Epithelial cell of prostate (primary cell): ENCODE measurements at places on chromosomes 4 and X.

GRCh38 chrX:132292793-132293192 is 73.5 kb upstream of the RAP2C start:
- DNase-seq: no peak

DNA sequence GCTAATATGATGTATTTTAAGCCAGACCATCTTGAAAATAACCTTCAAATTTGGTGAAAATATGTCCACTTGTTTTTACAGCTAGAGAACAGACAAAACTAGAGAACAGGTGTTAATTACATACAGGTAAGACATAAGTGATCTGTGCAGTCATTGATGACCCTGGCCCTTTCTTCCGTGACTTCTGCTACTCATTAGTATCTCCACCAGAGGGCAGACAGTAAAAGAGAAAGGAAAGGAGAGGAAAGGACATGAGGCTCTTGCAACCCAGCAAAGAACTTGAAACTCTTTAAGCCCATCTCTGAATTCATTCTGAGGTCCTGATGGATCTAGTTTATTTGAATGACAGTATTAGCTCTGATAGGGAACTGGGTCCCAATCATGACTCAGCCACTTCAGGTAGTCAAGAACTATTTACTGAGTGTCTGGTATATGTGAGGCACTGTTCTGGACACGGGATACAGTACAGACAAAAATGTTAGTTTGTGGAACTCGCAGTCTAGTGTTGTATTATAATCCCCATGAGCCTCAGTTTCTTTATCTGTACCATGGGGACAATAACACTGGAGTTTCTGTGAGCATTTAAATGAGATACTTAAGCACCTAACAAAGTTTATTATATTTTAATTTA is 121.0 kb upstream of the TEX13D start:
- DNase-seq: no peak

- DNase-seq: no peak
These were observed 184.5 kb downstream of the GRIA2 start for GRCh38 chr4:157405070-157405469.

DNA sequence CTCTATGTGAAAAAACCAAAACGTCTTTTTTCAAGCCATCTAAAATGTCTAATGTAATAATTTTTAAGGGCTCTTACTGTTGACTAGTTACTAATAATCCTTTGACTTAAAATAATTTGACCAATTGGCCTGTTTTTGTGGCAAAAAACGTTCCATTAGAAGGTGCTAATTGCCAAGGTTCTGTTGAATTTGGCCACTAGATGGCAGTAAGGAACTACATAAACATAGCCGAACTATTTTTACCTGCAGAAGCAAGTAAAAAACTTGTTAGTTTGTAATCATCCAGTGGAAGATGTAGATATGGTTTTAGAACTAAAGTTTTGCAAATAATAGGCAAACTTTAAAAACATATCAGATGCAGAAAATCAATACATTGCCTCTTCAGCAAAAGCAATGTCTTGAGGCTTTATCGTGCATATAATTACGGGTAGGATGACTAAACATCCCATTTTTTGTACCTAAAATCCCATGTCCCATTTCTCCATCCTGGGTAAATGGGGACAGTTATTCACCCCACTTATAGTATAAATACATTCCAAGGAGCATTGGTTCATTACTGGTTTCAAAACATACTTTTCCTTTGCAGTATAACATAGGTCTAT is 57.6 kb downstream of the PROM1 start:
- DNase-seq: no peak

DNA sequence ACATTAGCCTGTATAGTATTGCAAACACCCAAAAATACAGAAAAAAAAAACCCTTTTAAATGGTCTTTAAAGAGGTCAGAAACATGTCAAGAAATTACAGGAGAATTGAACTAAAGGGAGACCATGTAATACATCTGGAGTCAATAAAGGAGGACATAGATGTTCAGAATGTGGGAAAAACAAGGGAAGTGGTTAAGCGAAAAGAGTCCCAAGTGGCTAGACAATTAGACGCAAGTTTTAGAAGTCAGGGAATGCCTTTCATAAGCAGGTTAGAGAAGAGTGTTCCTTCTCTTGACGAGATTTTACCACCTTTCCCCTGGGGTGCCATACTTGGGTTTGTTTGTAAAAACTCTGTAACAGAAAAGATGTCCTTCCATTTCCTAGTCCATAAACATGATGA is 7.8 kb downstream of the LNX1 start:
- DNase-seq: no peak

- DNase-seq: peak; percentile 8
These were observed 39.9 kb downstream of the PDS5A start for GRCh38 chr4:39937683-39938268.

- DNase-seq: no peak
These were observed 1.6 kb downstream of the PAPSS1 start for GRCh38 chr4:107718351-107718965.

- DNase-seq: no peak
These were observed 11.5 kb upstream of the NKX1-1 start for GRCh38 chr4:1417522-1418390.

DNA sequence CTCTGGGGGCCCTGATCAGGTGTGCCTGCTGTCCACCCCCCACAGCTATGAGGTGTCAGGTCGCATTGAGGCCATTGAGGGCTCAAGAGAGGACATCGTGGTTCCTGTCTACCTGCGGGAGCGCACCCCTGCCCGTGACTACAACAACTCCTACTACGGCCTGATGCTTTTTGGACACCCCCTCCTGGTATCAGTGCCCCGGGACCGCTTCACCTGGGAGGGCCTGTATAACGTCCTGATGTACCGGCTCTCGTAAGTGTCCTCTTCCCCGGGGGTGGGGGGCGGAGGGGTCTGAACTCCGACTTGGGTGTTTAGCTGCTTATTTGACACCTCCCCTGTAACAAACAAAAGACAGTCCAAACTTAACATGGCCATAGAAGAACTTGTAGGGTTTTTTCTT is 10.5 kb downstream of the USP11 start:
- DNase-seq: no peak

DNA sequence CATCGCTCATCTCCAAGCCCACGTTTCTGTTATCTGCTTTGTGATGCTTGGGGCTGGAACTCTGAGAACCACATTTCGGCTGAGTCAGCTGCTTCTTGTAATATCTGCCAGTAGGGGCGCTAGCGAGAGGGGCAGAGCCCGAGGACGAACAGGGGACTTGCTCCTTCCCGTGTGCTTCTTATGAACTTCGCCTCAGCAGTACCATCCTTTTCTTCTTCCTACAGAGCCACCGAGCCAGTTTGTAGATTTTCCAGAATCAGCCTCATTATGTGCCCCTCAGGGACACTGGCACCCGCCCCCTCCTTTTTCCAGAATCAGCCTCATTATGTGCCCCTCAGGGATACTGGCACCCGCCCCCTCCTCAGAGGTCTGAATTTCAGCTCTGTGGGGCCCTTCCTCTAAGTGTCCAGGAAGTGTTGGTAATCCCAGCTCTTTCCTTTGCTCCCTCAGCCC is 441.7 kb upstream of the RASGEF1B start:
- no peak for DNase-seq

DNA sequence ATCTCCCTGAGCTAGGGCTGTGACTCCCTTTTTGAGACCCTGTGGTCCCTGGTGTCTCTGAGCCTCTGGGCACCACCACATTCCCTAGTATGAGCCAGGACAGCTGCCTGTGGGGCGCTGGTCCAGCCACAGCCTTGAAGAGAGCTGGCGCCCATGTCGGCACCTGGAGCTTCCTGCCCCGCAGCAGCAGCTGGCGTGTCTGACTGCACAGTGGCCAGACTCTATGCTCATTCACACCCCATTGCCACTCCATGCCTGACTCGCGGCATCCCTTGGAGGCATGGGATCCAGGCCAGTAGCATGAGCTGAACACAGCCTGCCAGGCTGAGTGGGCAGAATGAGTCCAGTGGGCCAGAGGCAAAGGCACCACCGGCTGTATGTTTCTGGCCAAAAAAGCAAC is 8.3 kb upstream of the SPP1 start:
- DNase-seq: no peak

DNA sequence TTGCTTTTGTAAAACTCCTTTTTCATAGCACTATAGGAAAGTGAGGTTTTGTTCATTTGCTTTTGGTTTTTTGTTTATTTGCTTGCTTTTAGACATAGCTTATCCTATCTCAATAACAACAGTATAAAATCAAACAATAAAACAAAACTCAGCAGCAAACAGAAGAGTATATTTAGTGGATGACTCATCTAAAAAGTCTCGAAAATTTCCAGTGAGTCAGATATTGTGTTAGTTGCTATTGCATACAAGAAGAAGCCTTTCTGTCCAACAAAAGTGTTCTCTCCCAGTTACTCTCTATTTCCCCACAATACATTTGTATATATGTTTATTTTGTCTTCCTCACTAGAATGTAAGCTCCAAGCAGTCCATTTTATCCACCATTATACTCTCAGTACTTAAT is 36.0 kb upstream of the NPNT start:
- peak; percentile 29 for DNase-seq

- no peak for DNase-seq
These were observed 57.2 kb downstream of the TRIM2 start for GRCh38 chr4:153261461-153261860.

- no peak for DNase-seq
These were observed 2.3 kb downstream of the NOCT start for GRCh38 chr4:139017861-139018260.

GRCh38 chr4:126976850-126977632 is 655.7 kb upstream of the INTU start:
- DNase-seq: no peak

- no peak for DNase-seq
These were observed 77.1 kb upstream of the ATOH1 start for GRCh38 chr4:93751411-93751810.

DNA sequence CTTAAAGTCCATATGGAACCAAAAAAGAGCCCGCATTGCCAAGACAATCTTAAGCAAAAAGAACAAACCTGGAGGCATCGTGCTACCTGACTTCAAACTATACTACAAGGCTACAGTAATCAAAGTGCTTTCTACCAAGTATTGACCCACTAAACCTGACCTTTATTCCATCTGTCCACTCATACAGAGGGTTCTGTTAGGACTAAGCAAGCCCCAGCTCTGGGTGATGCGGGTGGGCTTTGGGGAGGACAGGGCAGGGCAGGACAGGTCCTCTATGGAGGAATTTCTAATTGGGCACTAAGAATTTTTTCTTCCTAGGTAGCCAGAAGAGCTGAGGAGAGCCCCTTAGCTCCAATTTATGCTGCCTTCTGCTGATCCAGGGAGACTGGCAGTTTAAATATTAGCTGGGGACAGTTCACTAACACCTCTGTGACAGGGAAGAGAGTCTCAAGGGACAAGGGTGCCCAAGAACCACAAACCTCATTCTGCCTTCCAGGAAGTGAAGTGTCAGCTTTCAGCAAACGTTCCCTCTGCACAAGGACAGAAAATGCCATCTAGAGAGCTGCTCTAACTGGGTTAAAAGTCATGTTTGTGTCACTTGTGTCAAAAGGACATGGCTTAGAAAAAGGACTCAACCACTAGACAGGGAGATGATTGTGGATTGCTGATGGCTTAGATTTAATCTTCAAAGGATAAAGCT is 143.2 kb downstream of the KIT start:
- DNase-seq: no peak

DNA sequence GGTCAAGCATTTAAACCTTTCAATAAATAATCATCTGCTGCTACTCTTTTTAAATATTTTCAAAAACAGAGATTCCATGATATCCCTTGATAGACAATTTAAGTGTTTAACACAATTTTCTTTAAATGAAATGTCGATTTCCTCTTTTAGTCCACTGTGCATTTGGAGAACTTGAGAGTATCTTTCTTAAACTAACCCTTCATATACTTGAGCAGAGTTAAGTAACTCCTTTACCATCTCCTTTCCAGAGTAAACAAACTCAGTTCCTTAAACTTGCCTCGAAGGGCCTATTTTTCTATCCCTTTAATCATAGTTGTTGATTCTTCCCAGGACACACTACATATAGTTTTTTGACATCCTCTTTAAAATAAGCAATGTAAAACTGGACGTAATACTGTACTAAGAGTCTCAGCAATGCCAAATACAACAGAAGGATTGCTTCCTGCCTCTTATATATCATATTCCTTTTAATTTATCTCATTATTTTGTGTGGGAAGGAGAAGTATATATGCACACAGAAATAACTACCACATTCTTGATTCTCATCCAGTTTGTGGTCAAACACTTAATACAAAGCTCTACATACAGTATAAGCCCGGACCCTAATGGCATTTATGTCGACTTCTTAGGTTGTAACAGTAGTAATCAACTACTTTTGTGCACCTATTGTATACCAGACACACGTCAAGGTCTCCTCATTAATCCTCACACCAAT is 22.8 kb downstream of the RAB28 start:
- DNase-seq: no peak

DNA sequence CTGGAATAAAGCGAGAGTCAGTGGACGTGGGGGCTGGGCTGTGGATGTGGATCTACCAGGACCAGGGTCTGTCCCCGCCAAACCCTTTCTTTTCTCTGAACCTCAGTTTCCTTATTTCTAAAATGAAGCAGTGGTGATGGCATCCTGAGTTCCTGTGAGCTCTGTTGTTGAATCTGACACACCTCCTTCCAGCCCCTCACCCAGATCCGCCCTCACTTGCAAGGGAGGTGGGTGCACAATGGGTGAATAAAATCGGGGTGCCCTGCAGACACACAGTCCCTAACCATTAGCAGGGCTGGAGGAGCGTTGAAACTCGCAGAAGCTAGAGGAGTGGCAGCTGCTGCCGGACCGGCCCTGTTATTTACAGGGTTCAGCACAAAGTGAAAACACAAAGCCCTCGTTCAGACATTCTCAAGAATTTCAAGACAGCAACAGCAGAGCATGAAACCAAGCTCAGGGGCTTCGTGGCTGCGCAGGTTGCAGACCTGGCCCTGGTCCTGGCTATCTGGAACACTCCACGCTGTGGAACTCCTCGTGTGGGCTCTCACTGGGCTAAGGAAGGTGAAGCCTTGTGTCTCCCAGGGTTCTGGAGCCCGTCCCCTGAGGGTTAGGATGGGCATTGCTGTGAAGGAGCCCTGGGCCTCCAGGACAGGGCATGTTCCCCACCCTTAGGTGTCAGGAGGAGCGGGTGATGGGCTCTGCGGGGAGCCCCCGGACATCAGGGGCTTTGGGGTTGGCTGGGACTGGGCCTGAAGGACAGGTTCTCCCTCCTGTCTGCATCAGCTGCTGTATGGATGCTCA is 42.9 kb downstream of the PSAPL1 start:
- no peak for DNase-seq

- DNase-seq: no peak
These were observed 29.4 kb downstream of the XG start for GRCh38 chrX:2781226-2781571.

DNA sequence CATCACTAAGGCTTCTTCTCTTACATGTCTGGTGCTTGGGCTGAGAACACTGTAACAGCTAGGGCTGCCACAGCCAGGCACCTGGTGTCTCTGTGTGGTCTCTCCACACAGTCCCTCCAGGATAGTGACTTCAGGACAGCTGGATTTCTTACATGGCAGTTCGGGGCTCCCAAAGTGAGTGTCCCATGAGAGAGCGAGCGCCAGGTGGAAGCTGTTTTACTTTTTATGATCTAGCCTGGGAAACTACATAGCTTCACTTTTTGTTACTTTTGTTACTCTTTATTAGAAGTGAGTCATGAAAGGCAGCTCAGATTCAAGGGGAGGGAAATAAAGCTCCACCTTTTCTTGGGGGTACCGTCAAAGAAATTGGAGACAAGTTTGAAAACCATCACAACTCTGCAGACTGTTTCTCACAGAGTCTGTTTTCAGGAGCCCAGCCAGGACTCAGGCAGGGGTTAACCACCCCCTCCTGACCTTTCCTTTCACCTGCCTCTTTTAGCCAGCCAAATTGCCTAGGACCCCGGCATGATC is 373.0 kb downstream of the MID1IP1 start:
- no peak for DNase-seq
